ENCODE measurements at places on chromosomes 2 and 18.

- DNase-seq, result peak; percentile 48
Measured at GRCh38 chr2:44358503-44358902, 2.8 kb downstream of the PREPL start.

DNA sequence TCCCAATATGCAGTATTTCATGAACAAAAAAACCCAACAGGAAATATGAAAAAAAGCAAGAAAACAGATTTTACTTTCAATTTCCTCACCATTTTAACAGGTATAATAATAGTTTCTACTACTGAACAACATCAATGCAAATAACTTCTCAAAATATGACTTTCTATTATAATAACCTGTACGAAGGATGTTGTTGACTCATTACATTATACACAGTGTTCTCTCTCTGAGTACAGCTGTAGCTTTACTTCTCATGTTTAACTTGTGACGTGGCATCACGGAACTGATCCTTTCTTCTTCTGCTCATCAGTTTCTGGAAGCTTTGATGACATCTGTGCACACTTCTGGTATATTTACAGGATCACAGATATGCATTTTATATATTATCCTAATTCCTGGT lies 40.0 kb downstream of the FAM228A start:
- no peak for DNase-seq

DNA sequence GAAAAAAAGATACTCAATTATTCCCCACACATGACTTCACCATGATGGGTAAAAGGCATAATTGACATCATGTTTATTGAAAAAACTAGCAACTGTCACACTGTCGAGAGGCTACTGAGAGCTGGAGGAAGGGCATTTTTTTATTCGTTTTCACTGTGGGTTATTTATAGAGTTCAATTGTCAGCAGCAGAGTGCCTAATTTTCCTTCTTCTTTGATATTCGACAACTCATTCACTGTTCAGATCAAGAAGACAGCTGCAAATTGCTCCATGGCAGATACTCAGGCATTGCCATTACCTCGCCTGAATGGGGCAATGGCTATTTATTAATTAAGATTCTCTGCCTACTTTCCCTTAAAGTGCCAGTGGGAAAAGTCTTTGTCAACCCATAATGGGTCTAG lies 197.5 kb upstream of the NRP2 start:
- no peak for DNase-seq

- DNase-seq, result no peak
Measured at GRCh38 chr2:128282976-128283810, 35.5 kb downstream of the HS6ST1 start.

DNA sequence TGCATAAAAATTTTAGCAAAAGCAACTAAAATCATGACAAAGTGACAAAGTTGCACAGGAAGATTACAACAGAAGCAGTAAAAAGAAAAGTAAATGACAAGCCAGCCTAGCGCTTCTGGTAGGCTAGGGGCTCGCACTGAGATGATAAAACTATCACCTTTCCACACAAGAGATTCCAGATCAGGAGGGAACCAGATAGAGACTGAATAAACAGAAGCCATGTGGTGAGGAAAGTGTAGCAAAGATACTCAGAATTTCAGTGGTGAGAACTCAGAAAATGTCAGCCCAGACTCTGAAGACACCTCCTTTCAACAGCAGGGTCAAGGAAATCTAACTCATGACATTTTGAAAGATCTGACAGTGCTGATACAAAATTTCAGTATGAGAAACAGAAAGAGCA lies 77.4 kb upstream of the DNAJC10 start:
- DNase-seq, result no peak

DNA sequence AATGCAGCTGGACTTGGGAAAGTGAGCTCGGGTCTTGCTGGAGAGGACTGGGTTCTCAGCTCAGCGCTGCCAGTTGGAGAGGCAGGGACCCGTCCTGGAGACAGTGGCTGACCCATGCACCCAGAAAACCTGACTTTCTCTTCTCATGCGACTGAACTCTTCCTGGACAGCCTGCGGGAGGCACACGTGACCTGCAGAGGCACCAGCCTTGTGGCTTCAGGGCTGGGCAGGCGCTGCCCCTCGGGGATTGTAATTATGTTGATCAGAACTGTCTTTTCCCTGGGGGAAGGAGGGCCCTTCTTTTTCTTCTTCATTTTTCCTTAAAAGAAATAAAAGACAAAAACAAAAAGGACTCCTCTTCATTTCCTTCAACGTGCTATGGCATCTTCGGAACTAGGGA lies 198.1 kb downstream of the VAPA start:
- DNase-seq, result no peak
